Fibroblast of lung (primary cell): ENCODE measurements at places on chromosomes 1 and 21.

GRCh38 chr1:116367256-116367945 is 5.6 kb upstream of the ATP1A1 start:
- no peak for DNase-seq

DNA sequence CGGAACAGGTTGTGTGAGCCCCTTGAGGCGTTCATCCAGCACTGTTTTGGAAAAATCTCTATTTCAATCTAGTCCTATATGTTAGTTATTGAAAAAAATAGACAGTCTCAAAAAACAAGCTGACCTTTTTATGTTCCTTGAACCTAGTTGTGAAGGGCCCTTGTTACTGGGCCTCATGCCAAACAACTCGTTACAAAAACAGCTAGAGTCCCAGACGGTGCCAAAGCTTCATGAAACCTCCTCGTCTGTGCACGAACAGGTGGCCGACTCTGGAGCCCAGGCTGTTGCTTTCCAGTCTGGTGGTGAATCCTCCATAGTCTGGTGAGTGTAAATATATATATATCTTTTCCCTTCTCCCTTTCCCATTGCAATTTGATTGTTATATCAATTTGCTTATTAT is at the start of gene CHIA:
CHIA (plus strand) TSS at position 222 of the 400 bp plus-strand sequence. CDS start 19,617 bp downstream, outside the sequence.
- DNase-seq: no peak

DNA sequence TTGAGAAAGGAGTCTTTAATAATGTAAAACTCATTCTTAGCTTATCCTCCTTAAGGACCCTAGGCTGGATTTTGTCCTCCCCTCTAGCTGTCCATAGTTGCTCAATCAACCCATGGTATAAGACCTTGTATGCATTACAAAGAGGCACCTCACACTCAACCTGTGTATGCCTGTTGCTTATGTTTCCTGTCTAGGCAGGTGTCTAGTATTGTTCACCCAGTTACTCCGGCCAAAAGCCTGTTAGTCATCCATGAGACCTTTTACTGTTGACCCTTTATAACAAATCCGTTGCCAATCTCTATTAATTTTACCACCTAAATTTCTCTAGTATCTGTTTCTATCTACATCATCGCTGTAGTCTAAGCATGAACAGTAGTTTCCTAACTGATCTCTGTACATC is 3.7 kb downstream of the LYPLAL1 start:
- no peak for DNase-seq

- DNase-seq: peak; percentile 58
These were observed 42.7 kb downstream of the HSD3B1 start for GRCh38 chr1:119549719-119550132.
